ENCODE measurements at places on chromosomes 3 and 15. TPM values are rescaled to one million over a fixed set of nuclear protein-coding genes. Genes with fewer than 3 reads are reported as not detected.

GRCh38 chr15:25362545-25362944 is 76.3 kb downstream of the UBE3A start:
- H3K36me3 ChIP-seq: peaks cover 51% of the 10 kb centered on the region
- peaks cover 12% of the 10 kb centered on the region for H3K4me1 ChIP-seq
- DNase-seq: no peak
- no peaks in the 10 kb centered on the region for H3K27me3 ChIP-seq
- no peak overlapping the region for H3K4me3 ChIP-seq
- H3K27ac ChIP-seq: no peak overlapping the region

DNA sequence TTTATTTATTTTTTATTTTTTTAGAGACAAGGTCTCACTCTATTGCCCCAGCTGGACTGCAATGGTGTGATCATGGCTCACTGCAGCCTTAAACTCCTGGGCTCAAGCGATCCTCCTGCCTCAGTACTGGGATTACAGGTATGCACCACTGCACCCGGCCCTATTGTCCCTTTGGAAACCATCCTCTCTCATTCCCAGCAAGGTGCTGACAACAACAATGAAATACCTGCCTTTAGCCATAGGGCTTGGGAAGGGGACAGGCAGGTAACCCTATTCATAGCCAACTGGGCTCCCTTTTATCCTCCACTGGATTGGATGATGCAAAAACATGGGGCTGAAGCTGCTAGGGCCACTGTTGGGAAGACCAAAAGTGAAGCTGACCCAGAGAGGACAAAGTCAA is 43.1 kb downstream of the SCAP start:
- H3K4me3 ChIP-seq: no peak overlapping the region
- H3K27me3 ChIP-seq: no peaks in the 10 kb centered on the region
- DNase-seq: no peak

DNA sequence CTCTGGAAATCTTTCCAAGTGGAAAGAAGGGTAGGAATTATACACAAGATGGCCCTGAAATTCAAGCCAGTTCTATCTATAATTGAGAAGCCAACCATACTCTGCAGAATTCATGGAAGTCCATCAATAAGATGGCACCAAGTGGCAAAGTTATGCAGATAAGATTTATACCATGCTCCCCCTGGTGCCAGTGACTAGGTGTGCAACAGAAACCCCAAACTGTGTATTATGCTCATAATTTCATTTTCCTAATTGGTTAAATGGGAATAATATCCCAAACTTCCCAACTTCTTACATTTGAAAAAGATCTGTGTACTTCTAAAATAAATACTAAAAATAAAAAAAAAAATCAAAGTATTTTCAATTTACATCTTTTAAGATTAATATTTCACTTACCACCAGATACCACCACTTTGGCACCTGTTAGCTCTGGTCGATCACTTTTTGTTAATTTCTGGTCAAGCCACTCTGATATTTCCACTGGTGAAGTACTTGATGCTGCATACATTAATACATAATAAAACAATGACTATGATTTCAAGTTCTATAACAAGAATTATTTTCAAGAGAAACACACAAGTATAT is 25.9 kb downstream of the ETFA start:
- H3K27ac ChIP-seq: no peak overlapping the region
- peaks cover 25% of the 10 kb centered on the region for H3K4me1 ChIP-seq
- H3K4me3 ChIP-seq: no peak overlapping the region
- peaks cover 26% of the 10 kb centered on the region for H3K36me3 ChIP-seq

DNA sequence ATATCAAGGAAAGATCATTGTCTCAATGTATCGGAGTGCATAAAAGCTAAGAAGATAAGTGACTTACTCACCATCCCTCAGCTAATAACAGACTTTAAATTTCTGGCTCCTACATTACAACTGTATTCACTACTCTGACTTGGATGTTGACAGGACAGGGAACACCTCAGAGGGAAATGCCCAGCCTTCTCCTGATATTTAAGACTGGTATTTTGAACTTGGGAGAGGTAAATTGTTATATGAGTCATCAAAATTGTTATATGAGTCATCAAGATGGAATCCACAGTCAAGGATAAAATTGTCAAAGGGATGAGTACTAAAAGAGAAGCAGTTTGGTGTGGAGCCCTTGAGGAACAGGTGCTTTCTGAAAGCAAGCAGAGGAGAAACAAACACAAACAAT is 961.4 kb downstream of the VGLL3 start:
- no peak for DNase-seq
- H3K4me1 ChIP-seq: no peaks in the 10 kb centered on the region
- no peak overlapping the region for H3K4me3 ChIP-seq
- no peak overlapping the region for H3K27ac ChIP-seq
- H3K27me3 ChIP-seq: no peaks in the 10 kb centered on the region

GRCh38 chr15:74593122-74593521 is 22.5 kb upstream of the CLK3 start:
- H3K4me3 ChIP-seq: no peak overlapping the region
- peak overlapping the region; percentile 57 for H3K27ac ChIP-seq
- peaks cover 4% of the 10 kb centered on the region for H3K4me1 ChIP-seq

DNA sequence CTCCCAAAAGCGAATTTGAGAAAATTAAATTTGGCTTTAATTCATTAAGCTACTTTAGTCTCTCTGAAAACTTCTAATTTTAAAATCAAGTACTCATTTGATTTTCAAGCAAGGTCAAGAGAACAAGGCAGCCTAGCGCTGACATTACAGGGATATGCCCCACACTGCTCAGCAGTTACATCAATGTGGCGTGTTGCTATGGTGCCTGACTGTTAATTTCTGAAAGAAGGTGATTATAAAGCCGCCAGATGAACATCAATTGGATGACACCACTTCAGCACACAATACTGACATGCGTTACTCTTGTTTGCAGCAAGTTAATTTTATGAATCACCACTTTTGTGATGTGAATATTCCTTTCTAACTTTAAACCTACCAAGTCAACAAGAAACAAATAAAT is 284.4 kb downstream of the FOXP1 start:
- peaks cover 20% of the 10 kb centered on the region for H3K27me3 ChIP-seq
- DNase-seq: no peak
- H3K4me1 ChIP-seq: peaks cover 49% of the 10 kb centered on the region
- H3K4me3 ChIP-seq: no peak overlapping the region
- no peak overlapping the region for H3K27ac ChIP-seq

- no peak overlapping the region for H3K27ac ChIP-seq
- DNase-seq: no peak
- no peak overlapping the region for H3K4me3 ChIP-seq
- no peaks in the 10 kb centered on the region for H3K4me1 ChIP-seq
- H3K27me3 ChIP-seq: peaks cover 3% of the 10 kb centered on the region
Measured at GRCh38 chr3:25527801-25528200, 99.7 kb downstream of the RARB start.

GRCh38 chr15:100958326-100959065 is 39.3 kb downstream of the LRRK1 start:
- no peak for DNase-seq
- no peaks in the 10 kb centered on the region for H3K4me1 ChIP-seq
- no peaks in the 10 kb centered on the region for H3K36me3 ChIP-seq
- H3K27me3 ChIP-seq: peaks cover 40% of the 10 kb centered on the region

DNA sequence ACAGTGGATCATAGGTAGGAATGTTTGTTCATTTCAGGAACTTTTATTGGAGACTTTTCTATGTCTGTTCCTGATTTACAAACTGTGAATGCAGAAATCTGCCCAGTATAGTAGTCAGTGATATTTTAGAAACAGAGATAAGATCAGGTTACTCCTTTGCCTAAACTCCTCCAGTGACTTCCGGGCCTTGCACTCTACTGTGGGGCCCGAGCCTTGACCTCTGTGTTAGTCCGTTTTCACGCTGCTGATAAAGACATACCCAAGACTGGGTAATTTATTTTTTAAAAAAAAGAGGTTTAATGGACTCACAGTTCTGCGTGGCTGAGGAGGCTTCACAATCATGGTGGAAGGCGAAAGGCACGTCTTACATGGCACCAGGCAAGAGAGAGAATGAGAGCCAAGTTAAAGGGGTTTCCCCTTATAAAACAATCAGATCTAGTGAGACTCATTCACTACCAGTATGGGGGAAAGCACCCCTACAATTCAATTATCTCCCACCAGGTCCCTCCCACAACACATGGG is 127.1 kb downstream of the DNAJB8 start:
- H3K27ac ChIP-seq: no peak overlapping the region
- DNase-seq: no peak
- H3K27me3 ChIP-seq: no peaks in the 10 kb centered on the region
- no peaks in the 10 kb centered on the region for H3K36me3 ChIP-seq

- H3K36me3 ChIP-seq: no peaks in the 10 kb centered on the region
- DNase-seq: no peak
- H3K27ac ChIP-seq: no peak overlapping the region
- H3K4me1 ChIP-seq: peaks cover 2% of the 10 kb centered on the region
Measured at GRCh38 chr3:184349563-184350470, 11.6 kb downstream of the CLCN2 start.

DNA sequence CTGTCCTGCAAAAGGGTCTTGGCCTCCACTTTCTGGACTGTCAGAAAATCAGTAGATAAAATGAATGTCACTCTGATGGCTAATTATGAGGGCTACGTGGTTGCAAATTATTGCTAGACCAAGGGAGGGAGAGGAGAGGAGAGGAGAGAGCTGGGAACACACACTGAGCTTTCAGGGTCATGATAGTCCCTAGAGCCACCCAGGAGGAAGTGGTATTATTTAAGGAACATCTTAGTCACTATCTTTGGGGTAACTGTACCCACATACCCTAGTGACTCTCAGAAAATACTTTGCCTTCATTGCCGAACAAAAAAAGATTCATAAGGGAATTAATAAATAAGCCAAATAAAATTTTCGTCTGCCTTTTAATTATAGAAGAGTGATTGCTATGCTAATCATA is 642.3 kb upstream of the CFAP20DC start:
- no peaks in the 10 kb centered on the region for H3K27me3 ChIP-seq
- no peaks in the 10 kb centered on the region for H3K36me3 ChIP-seq
- H3K4me3 ChIP-seq: no peak overlapping the region

- no peak for DNase-seq
- H3K27ac ChIP-seq: no peak overlapping the region
- H3K4me1 ChIP-seq: no peaks in the 10 kb centered on the region
- no peak overlapping the region for H3K4me3 ChIP-seq
- H3K36me3 ChIP-seq: no peaks in the 10 kb centered on the region
Measured at GRCh38 chr15:57540736-57541135, 51.0 kb upstream of the MYZAP start.

GRCh38 chr3:32885283-32885901 is 66.1 kb upstream of the CCR4 start:
- H3K27me3 ChIP-seq: peaks cover 31% of the 10 kb centered on the region
- peaks cover 30% of the 10 kb centered on the region for H3K4me1 ChIP-seq
- H3K4me3 ChIP-seq: no peak overlapping the region
- H3K27ac ChIP-seq: no peak overlapping the region
- H3K36me3 ChIP-seq: peaks cover 3% of the 10 kb centered on the region

GRCh38 chr3:97265237-97266005 is 451.0 kb downstream of the EPHA6 start:
- DNase-seq: no peak
- H3K27me3 ChIP-seq: no peaks in the 10 kb centered on the region
- no peak overlapping the region for H3K27ac ChIP-seq

DNA sequence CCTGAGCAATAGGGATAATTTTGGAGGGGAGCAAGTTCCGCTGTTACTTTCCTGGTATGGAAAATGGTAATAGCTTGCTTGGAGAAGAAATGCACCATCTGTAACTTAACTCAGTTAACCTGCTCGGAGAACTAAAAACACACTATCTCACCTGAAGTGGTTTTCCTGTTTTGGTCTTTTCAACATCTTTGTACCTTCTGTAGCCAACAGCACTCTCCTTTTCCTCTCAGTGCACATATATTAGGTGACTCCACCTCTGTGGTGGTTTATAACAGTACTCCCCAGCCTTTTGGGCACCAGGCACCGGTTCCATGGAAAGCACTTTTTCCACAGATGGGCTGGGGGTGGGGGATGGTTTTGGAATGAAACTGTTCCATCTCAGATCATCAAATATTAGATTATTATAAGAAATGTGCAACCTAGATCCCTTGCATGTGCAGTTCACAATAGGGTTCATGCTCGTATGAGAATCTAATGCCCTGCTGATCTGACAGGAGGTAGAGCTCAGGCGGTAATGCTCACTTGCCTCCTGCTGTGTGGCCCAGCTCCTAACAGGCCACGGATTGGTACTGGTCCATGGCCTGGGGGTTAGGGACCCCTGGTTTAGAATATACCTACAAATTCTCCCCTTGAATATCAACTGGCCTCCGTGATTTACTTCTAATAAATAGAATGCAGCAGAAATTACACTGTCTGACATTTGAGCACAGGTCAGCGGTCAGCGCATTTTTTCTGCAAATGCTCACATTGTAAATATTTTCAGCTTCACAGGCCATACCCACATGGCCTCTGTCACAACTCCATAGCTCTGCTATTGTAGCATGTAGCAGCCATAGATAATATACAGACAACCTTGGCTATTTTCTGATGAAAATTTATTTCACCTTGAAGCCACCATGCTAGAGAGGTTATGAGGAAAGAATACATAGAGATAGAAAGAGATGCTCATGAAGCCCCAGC is 83.8 kb upstream of the SUCLG2 start:
- peaks cover 32% of the 10 kb centered on the region for H3K4me1 ChIP-seq
- H3K27me3 ChIP-seq: no peaks in the 10 kb centered on the region
- peak overlapping the region; percentile 82 for H3K27ac ChIP-seq
- peaks cover 25% of the 10 kb centered on the region for H3K36me3 ChIP-seq

- H3K4me1 ChIP-seq: peaks cover 8% of the 10 kb centered on the region
- H3K4me3 ChIP-seq: no peak overlapping the region
- no peak overlapping the region for H3K27ac ChIP-seq
- H3K36me3 ChIP-seq: no peaks in the 10 kb centered on the region
- no peak for DNase-seq
Measured at GRCh38 chr3:31159331-31160039, 265.0 kb upstream of the GADL1 start.

DNA sequence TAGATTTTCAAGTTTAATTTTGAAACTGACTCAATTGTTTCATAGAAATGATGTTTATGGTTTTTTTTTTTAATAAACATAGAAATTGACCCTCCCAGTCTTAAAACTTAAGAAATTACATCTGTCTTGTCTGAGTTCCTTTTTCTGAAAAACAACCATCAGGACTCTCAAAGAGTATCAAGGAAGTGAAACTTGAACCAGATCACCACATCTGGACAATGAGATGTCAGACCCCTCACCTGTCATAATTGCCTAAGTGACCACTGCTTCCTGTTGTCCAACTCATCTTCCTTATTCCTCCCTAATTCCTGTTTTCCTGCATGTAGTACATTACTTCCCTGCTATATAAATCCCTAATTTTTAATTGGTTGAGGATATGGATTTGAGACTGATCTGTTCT is 441.5 kb upstream of the ARHGEF26 start:
- H3K27me3 ChIP-seq: no peaks in the 10 kb centered on the region
- peaks cover 3% of the 10 kb centered on the region for H3K36me3 ChIP-seq
- H3K4me3 ChIP-seq: no peak overlapping the region
- no peak for DNase-seq

GPR87 gene
- 0.22 TPM for total RNA-seq

MOBP gene
- not detected for total RNA-seq

HRH1 gene
- total RNA-seq: 0.25 TPM

CATSPER2 gene
- 1.4 TPM for total RNA-seq

CEP97 gene
- 23.7 TPM for total RNA-seq

PATL2 gene
- 20.5 TPM for total RNA-seq

BUB1B gene
- 89.0 TPM for total RNA-seq

All from activated CD4-positive, alpha-beta T cell treated with anti-CD3 and anti-CD28 coated beads, Interleukin-2, amount 10 ng/mL, durations not matched to agents 7 days and 5 days (primary cell).